Suppressor macrophage treated with lipopolysaccharide for 1 hour (primary cell): ENCODE measurements at places on chromosomes 5 and 9.

- no peak for DNase-seq
Observed at GRCh38 chr5:124403281-124403680, 343.2 kb downstream of the ZNF608 start.

- peak; percentile 36 for DNase-seq
Observed at GRCh38 chr9:3880851-3881250, 355.1 kb upstream of the RFX3 start.

GRCh38 chr9:4333231-4333740, 33.4 kb upstream of the GLIS3 start:
- DNase-seq = no peak

DNA sequence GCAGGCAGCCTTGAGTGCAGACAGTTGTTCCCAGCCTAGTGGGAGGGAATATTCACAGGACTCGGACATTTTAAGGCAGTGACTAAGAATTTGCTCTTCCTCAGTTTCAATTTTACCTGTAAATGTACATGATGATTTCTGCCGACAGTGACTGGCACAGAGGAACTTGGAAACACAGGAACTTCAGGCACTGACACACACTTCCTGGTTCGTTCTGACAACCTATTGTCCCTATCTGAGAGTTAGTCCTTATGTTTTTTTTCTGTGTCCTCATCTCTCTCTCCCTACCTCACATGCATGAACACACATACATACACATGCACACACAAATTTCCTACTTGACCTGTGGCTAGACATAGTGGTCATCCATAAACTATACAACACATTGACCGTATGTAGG, 89.4 kb upstream of the CD180 start:
- DNase-seq = peak; percentile 27

DNA sequence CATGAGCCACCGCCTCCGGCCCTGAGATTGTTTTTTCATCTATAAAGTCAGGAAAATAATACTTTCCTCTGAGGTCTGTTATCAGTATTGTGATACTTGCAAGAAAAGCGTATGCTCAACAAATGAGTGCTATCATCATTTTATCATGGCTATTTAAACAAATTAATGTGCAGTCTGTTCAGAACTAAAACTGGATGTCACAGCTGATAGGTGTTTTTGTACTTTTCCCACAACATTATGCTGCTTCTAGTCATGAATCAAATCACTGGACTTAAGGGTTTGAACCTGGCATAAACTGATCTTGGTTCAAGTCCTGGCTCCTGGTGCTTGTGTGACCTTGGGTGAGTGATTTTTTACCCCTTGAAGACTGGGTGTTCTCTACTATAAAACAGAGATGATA, 21.4 kb upstream of the PHF19 start:
- DNase-seq = peak; percentile 57

DNA sequence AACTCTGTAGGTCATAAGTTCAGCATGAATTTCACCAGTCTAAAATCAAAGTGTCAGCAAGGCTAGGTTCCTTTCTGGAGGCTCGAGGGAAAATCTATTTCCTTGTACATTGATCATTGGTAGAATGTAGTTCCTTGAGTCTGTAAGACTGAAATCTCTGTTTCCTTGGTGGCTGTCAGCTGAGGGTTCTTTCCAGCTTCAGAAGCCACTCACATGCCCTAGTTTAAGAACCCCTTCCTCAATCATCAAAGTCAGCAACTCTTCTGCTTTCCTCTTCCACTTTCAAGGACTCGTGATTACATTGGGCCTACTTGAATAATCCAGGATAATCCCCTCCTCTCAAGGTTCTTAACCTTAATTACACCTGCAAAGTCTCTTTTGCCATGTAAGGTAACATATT, 4.9 kb upstream of the SCAMP1 start:
- DNase-seq = peak; percentile 55

DNA sequence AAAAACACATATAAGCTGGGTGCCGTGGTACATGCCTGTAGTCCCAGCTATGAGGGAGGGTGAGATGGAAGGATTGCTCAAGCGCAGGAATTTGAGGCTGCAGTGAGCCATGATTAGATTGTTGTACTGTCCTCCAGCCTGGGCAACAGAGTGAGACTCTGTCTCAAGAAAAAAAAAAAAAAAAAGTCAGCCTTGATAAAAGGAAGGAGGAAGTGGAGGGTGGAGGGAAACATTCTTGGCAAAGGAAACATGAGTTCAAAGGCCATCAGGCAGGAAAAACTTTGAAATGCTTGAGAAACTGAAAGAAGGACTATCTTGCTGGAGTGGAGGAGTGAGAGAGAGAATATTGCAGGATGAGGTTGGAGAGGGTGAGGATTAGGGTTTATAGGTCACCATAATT, 18.3 kb upstream of the ANKHD1 start:
- no peak for DNase-seq

DNA sequence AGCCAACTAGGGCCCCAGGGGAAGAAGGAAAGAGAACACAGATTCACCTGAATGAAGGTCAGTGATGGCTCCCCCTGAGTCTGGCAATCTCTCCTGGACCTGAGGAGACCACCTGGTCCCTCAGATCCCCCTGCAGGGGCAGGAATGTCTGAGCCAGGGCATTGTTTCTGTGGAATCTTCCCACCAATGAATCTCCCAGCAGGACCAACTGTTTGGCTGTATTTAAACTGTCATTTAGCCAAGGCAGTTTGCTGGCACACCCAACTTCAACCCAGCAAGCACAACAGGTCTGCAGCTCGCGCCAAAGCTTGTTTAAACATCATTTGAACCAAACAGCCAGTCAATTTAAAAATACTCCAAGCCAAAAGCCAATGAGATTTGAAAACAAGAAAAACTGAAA, 92.6 kb downstream of the SH3TC2 start:
- no peak for DNase-seq

- DNase-seq = no peak
Observed at GRCh38 chr9:131239161-131239975, 36.9 kb downstream of the FAM78A start.

DNA sequence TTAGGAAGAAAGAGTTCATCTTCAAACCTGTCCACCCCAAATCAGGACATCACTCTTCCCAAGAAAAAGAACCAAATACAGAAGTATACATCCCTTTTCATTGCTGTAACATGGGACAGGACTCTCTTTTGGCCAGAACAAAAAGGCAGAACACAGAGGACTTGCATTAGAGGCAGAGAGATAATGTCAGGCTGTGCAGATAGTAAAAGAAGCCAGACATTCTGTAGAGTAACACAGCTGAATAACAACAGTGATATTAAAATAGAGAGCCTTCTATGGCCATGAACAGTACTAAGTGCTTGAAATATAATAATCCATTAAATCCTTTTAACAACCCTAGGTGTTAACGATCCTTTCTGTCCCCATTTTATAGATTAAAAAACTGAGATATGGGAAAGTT, 437.2 kb downstream of the NFIB start:
- DNase-seq = no peak

DNA sequence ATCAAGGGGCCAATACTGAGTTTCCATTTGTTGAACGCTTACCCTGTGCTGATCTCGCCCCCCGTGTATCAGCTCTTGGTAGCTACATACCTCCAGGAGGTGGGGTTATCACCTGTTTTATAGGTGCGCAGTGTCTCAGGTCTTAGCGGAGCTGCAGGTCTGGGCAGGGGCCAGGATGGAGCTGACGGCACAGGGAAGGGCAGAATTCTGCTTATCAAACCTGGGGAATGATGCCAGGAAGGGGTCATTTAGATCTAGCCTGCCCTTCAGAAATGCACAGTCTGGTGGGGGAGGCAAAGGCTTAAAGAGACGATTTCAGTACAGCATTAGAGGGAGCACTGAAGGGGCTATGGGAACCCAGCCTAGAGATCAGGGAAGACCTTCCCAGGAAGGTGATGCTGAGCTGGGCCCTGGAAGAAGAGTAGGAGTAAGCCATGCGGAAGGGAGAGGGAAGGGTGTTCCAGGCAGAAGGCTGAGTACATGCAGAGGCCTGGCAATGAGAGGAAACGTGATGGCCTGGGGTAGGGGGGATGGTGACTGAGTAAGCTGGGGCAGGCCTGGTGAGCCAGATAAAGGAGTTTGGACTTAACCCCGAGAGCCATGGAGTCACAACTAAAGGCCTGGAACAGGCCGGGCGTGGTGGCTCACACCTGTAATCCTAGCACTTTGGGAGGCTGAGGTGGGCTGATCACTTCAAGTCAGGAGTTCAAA, 31.5 kb downstream of the OLFML2A start:
- DNase-seq = no peak

DNA sequence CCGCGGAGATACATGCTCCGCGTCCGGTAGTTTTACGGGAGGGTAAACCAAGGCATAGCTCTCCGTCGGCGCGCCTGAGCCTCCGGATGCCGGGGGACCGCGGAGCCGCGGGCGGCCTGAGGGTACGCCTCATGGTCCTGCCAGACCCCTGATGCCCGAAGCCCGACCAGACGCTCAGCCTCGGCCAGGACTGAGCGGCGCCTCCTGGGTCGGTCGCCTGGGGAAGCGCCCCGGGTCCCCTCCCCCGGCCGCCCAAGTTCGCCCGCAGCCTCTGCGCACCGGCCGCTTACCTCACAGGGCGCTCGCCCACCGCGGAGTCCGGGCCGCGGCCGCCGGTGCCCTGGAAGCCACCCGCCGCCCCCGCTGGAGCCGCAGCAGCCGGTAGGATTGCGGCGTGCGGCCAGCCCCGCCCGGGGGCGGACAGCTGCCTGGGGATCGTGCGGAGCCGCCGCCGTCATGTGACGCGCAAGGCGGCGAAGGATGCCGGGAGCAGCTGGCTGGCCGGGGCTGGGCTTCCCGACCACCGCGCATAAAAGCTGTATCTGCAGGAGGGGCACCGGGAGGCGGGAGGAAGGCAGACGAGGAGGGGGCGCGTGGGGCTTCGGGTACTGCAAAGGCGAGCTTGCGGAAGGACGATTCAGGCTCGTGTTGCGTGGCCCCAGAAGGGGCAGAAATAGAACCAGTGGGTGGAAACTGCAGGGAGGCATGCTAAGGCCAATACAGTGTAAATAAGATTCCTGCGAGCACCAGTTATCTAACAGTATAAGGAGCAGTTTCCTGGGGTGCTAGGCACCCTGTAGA, at the start of gene FBXO10:
TSS of gene FBXO10 (minus strand) at position 460 of the 801 bp plus-strand sequence. CDS start 34,612 bp downstream, outside the sequence.
- DNase-seq = peak; percentile 77

- DNase-seq = no peak
Observed at GRCh38 chr5:136622747-136623146, 257.4 kb upstream of the TRPC7 start.

DNA sequence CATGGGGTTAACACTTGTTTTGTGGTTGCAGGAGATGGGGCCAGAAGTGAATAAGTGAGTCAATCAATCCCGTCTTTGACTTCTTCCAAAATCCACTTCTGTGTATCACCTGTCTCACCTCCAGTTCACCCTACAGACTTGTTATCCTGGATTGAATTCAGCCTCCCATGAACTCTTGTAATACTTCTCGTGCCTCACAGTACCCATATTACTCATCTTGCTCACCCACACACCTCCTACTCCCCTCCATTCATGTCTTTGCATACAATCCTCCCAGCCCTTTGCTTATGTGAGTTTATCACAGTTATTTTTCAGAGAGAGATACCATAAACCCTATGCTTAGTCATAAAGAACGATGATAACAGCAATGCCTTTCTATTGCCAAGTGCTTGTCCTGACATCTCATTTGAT, 52.9 kb upstream of the PAPPA start:
- DNase-seq = no peak

DNA sequence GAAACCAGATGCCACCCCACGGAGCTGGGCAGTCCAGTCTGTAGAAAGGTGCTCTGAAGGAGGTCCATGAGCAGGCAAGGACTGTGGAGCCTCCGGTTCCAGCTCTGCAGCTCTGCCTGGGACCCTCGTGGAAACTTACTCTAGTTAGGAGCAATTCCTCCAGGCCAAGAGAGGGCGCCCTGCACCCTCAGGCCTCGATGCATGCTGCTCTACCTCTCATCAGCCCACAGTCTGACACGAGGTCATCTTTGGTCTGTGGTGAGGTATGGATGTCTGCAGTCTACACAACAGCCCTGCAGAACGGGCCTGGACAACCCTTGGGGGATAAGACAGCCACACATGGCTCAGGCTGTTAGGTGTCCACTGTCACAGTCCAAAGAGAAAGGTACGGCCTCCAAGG, 50.6 kb upstream of the UBTD2 start:
- peak; percentile 33 for DNase-seq

GRCh38 chr9:104711604-104712003, 17.3 kb downstream of the OR13D1 start:
- DNase-seq = no peak
